ENCODE measurements at places on chromosomes 7 and 10.

- DNase-seq: no peak
Observed at GRCh38 chr7:25901658-25902057, 250.3 kb upstream of the NFE2L3 start.

GRCh38 chr10:75722020-75722419 lies 290.6 kb downstream of the LRMDA start:
- DNase-seq: no peak

- no peak for DNase-seq
Observed at GRCh38 chr7:44172803-44173424, 16.3 kb downstream of the GCK start.

- DNase-seq: no peak
Observed at GRCh38 chr10:6912424-6912823, 332.3 kb upstream of the PRKCQ start.

GRCh38 chr7:44279286-44279685 lies 46.1 kb downstream of the CAMK2B start:
- DNase-seq: no peak

GRCh38 chr7:130632111-130632510 lies 36.4 kb downstream of the COPG2 start:
- no peak for DNase-seq

DNA sequence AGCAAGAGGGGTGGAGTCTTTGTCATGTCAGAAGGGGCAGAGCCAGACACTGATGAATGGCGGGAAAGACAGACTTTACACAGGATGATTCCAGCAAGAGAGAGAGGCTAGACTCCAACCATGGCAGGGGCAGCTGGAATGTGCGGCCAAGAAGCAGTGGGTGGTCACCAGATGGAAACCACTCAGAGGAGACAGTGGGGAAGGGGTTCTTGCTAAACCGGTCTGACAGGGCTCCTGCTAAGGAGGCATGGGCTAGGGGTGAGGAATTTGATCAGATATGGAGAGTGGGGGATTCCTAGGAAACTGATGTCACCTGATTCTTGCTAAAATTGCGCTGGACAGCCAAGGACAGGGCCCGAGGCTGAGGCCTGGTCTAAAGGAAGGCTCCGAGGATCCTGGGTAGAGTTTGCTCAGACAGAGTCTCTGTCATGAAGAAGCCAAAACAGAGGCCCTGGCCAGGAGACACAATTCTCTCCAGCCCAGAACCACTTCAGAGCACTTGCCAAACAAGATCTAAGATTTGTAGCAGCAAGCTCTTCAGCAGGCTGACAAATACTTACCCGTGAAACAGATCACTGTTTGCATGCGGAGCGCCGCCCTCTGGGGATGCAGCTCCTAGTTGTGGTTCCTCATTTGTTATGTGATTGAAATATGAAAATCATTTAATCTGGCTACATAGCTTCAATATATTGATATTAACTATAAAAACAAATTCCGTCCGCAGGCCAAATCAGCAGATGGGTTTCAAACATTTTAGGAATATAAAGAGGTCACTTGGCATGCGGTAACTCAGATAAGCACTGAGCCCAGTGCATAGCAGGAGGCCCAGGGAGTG lies 377.0 kb downstream of the TCERG1L start:
- DNase-seq: no peak

- no peak for DNase-seq
Observed at GRCh38 chr7:113446391-113446790, 328.0 kb upstream of the SMIM30 start.

- DNase-seq: no peak
Observed at GRCh38 chr7:90594751-90595317, 1.3 kb upstream of the CDK14 start.

DNA sequence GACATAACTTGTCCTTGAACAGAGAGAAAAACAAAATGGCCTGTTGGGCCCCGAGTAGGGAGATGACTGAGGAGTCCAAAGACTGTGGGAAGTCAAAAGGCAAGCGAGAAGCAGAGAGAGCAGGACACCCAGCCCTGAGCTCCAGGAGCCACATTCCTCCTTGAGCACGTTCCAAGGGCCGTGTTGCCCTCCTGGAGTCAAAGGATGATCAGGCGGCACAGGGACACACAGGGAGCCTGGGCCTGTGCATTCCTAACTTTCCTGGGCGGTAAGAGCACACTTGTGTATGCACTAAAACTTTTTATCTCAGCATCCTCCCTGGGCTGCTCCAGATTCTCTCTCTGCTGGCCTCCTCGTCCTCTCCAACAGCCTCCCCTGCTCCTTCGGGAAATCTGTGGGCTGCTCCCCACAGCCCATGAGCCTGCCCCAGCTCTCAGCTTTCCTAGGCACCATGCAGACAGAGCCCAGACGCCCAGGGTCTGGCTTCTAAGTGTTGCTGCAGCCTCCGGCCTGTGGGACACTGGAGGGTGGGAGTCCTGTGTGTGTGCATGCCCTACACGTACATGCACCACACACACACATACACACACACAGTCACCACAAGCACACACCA lies 281.8 kb downstream of the POU6F2 start:
- no peak for DNase-seq

DNA sequence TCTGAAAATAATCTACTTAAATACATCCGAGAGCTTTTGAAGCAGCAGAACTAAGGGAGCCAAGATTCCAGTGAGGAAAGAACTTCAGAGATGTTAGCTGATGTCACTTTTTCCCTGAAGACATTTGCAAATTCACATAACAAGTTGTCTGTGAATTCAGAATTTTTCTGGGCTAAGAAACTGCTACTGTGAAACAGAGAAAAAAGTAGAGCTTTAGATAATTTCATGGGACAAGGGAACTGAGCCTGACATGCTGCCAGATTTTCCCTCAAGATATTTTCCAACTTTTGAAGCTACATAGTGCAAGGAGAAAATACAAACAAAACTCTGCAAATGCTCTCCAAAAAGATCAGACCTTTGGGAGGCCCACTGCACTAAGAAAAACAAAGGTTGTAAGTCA lies 484.2 kb downstream of the ANKRD7 start:
- DNase-seq: no peak

- no peak for DNase-seq
Observed at GRCh38 chr10:102389894-102390293, 5.6 kb upstream of the NFKB2 start.

GRCh38 chr7:23018750-23019149 lies 4.8 kb upstream of the HYCC1 start:
- DNase-seq: no peak

GRCh38 chr10:131620314-131620713 lies 280.5 kb upstream of the PPP2R2D start:
- no peak for DNase-seq

GRCh38 chr7:74464931-74465886 lies 11.5 kb downstream of the GTF2IRD1 start:
- no peak for DNase-seq

GRCh38 chr7:111510062-111510461 lies 52.2 kb downstream of the IMMP2L start:
- DNase-seq: no peak

DNA sequence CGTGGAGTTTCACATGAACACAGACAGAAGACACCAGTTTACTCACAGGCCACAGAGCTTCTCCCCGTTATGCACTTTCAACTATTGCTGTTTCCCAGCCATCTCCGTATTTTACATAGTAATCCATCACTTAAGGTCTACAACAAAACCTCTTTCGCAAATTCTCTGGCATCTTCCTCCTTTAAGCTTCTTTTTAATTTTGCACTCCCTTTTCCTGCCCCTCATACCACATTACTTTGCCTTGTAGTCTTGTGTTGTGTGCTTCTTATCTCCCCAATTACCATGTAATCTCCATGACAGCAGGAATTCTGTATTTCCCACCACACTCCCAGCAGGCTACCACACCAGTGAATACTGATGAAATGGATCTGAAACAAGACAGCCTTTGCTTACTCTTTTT lies 87.3 kb downstream of the ODAD2 start:
- no peak for DNase-seq

DNA sequence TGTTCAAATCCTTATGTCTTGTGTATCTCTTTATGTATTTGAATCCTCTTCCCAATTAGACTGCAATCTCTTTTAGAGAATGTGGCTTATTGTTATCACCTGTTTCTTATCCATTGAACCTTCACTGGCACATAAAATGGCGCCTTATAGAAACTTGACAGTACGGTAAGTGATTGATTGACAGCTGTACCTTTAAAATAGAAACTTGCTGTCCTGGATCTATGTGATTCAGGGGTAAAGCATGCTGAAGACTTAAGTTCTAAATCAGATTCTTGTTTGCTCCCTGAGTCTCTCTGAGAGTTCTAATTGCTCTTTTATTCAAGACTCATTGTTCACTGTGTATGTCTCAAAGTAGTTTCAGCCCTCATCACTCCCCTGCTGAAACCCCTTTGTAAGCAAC lies 91.3 kb downstream of the CACNB2 start:
- DNase-seq: no peak

GRCh38 chr7:2251841-2252771 lies 10.1 kb downstream of the NUDT1 start:
- no peak for DNase-seq

DNA sequence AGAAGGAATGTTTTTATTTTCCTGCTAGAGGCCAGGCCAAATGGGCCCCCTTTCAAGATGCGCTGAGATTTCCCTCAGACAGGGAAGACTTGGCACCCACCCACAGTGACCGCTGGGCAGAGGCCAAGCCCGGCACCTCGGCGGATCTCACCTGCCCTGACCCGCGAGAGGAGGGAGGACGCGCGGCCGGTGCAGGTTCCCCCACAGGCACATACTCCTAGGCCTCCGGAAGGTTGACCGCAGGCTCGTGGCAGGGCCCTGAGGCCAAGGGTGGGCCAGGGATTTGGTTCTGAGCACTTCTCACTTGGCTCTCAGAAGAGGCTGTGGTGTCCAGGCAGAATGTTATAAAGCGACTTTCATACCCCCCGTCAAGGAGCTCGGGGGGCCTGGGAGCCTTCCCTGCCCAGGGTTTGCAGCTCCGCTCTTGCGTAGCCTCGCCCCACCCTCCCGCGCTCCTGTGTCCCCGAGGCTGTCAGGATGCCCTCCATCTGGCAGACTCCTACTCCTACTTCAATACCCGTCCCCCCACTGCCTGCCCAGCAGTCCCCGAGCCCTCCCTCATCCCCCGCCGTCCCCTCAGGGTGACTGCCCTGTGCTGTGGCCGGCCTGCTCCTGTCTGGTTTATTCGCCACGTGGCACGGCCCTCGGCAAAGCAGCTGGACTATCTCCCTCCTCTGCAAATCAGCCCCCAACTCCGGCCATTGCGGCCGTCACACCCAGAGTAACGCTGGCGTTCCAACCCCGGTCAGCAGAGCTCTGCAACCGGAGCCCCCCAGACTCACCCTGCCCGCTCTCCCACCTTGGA lies 50.6 kb upstream of the PDGFA start:
- DNase-seq: no peak

DNA sequence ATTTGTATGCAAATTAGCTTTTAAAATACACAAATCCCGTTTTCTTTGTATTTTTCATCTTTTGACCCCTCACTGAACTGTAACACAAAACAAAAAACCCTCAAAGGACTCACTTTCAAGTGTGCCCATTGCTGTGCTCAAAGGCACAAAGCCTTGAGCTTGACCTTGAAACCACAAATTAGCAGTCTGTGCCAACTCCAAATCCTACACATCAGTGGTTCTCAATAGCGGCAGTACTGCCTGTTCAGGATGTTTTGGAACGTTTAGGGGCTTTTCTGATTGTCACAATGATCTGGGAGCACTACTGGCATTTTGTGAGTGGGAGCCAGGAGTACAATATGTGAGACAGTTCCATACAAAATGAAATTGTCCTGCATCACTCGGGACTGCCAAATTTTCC lies 55.5 kb downstream of the KDM7A start:
- no peak for DNase-seq

DNA sequence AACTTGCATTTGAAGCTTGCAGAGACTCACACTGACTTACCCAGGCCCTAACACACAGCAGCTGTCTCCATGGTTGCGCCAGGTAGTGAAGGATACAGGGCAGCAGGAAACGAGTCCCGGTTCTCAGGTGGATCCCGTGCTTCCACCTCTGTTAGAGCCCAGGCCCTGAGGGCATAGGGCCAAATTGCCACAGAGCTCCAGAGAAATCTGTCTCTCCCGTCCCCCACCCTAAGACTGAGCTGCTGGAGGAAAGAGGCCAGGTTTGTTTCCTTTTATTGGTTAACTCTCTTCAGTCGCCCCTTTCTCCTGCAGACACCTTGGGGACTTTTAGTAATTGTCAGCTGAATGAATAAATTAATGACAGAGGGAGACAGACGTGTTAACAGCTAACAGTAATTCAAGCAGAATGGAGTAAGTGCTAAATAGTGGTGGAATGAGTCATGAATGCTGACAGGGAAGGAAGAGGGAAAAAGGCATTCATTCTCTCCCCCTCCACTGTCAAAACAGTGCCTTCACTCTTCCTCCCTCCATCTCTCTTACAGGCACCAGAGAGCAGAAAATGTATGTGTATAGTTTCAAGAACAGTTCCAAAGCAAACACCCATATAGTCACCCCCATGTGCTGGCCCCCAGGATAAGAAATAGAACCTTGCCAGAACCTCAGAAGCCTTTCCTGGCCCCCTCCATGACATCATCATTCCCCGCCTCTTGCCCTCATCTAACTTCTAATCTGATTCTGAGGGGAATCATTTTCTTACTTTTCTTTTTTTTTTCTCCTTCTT lies 16.8 kb upstream of the DLG5 start:
- DNase-seq: no peak

DNA sequence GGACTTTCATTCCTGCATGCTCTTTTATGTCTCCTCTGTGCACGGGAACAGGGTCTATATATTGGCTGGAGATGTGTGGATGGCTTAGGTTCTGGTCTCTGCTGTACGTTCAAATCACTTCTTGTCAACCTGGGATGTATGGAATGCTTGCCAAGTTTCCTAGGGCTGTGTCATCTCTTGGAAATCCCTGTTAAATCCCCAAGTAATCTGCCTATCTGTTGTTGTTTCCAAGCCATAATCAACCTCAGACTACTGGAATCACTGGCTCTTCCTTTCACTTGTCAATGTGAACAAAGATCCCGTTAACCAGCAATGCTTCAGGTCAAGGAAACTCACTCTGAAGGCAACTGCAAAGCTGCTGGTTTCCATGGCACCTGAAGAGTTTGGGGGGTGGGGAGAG lies 93.3 kb upstream of the FAM171A1 start:
- DNase-seq: no peak

- DNase-seq: no peak
Observed at GRCh38 chr10:117094856-117095255, 43.2 kb downstream of the VAX1 start.

- DNase-seq: no peak
Observed at GRCh38 chr10:26446258-26446657, 8.1 kb downstream of the APBB1IP start.

DNA sequence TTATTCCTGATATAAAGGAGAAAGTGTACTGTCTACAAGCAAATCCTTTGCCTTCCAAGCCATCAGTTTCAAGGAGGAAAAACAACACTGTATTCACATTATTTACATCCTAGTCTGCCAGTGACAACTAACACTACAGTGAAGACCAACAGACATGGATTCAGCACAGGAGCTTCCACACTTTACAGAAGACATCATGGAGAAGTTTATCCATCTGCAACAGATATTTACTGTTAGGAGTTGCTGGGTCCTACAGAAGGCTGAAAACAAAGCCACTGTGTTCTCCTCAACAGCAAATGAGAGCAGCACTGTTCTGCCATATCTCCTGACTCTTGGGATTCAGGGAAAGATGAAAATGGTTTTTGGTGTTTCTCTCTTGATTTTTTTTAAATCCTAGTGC lies 31.9 kb downstream of the NAPEPLD start:
- no peak for DNase-seq

- DNase-seq: no peak
Observed at GRCh38 chr7:47291461-47292081, 290.3 kb downstream of the TNS3 start.

GRCh38 chr7:134739362-134739761 lies 40.1 kb upstream of the CALD1 start:
- DNase-seq: no peak

GRCh38 chr7:5238500-5238899 lies 44.2 kb upstream of the SLC29A4 start:
- DNase-seq: no peak
